ENCODE measurements at places on chromosomes 1 and 21. TPM values are rescaled to one million over a fixed set of nuclear protein-coding genes. Genes with fewer than 3 reads are reported as not detected.

The C1orf94 gene
- total RNA-seq, result 17.9 TPM

The IGSF9 gene
- total RNA-seq, result 10.2 TPM

The OR2T27 gene
- not detected for total RNA-seq

The ABCG1 gene
- total RNA-seq, result 4.6 TPM

DNA sequence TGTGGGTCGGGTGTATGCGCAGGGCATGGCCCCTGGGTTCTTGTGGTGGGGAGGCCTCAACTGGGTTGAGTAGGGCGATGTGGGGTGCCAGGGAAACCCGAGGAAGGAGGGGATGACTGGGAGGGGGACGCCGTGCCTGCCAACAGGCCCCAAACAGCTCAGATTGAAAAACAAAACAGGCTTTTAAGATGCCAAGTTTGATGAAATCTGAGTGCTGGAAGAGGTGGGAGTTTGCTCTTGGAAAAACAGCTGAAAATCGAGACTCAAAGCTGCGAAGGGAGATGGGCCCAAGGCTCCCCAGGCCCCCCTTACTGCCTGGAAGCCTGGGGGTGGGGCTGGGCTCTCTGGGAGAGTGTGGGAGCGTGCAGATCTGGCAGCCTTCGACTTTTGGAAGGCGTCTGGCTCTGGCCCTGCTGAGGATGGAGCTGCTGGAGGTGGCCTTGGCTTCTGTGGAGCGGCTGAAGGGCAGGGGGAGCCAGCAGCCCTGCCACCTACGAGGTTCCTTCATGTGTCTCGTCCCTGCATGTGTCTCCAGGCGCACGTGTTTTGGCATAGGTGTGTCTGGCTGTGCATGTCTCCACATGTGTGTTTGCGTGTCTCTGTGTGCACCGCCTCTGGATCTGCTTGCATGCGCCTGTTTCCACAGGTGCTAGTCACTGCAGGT lies 33.3 kb downstream of the PTPRF start:
- DNase-seq, result peak; percentile 56

DNA sequence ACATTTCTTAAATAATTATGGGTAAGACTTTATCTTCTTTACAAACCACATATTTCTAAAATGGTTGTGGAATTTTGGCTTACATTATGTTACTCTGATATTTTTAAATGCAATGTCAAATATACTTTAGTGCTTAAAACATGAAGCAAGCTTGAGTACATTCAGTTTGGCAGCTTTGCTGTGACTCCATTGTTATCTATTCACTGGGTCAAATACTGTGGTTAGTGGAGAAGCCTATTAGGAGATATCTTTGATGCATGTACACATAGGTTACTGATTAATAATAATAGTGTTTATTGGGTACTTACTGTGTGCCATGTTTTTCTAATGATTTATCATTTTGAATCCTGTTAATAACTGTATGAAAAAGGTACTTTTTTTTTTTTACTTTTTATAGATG lies 520.4 kb upstream of the B3GALT2 start:
- no peak for DNase-seq

- DNase-seq, result no peak
Measured at GRCh38 chr1:11062965-11063401, 3.2 kb upstream of the SRM start.

DNA sequence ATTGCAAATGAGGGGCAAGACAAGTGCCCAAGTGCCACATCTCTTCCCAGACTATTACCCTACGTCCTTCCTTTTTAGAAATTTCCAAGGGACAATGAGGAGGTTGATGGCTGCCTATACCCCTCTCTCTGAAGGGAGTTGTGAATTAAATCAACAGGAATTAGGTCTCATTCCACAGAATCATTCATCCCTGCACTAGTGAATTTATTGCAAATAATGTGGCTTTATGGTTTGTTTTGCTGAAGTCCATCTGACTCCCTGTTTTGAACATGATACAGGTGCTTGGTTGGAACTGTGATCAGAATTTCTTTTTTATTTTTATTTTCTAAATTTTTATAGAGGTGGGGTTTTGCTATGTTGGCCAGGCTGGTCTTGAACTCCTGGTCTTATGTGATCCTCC lies 34.3 kb upstream of the THEM4 start:
- DNase-seq, result no peak
